ENCODE measurements at places on chromosomes 16 and 17.
A peak's percentile ranks its signal among the peaks of the same experiment; 100 is the strongest.

- no peak for DNase-seq
Measured at GRCh38 chr16:79632289-79632688, 31.8 kb upstream of the MAF start.

GRCh38 chr17:73315471-73315870, 3.7 kb upstream of the CDC42EP4 start:
- no peak for DNase-seq

GRCh38 chr17:73481676-73482075, 162.6 kb downstream of the SDK2 start:
- DNase-seq, result no peak

GRCh38 chr17:19238167-19238505, 970 bp downstream of the EPN2 start:
- DNase-seq, result peak; percentile 37

DNA sequence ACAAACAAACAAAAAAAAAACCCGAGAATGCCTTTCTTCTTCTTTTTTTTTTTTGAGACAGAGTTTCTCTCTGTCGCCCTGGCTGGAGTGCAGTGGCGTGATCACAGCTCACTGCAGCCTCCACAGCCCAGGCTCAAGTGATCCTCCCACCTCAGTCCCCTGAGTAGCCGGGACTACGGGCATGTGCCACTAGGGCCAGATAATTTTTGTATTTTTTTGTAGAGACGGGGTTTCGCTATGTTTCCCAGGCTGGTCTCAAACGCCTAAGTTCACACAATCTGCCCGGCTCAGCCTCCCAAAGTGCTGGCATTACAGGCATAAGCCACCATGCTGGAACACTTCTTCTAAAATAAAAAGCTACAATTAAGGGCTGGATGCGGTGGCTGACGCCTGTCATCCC, 17.0 kb upstream of the WDR45B start:
- DNase-seq, result no peak

- no peak for DNase-seq
Measured at GRCh38 chr17:8018436-8018835, 16.0 kb downstream of the GUCY2D start.

DNA sequence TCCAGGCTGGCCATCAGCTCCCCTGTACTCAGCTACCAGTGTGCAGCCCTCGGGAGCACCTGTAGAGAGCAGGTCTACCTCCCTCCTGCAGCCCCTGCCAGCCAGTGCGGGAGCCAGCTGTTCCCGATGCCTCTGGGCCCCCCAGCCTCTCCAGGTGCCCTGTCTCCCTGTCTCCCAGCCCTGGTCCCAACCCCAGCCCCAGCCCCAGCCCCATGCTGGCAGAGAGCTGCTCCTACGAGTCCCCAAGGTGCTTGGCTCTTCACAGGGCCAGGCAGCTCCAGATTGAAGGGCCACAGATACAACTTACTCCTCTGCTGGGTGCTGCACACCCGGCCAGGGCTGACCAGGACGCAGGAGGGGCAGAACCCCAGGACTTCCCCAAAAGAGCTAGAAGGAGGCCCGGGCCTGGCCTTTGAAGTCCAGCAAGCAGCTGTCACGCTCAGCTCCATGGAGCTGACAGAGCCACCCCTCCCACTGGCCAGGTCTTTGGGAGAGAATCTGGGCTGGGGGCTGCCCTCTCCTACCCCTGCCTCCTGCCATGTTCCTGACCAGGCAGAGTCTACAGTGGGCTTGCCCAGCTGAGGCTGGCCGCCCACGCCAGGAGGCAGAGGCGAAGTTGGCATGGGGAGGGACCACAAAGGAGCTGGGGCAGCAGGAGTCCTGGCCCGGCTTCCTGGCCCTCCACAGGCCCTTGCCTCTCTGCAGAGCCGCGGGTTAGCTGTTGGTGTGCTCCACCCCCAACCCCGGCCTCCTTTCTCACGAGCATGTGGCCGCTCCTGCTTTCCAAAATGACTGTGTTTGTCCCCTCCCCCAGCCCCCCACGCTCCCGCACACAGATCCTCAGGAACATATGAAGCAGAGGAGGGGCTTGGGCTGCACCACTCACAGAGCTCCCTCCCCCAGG, 9.5 kb upstream of the ADAM11 start:
- DNase-seq, result no peak

DNA sequence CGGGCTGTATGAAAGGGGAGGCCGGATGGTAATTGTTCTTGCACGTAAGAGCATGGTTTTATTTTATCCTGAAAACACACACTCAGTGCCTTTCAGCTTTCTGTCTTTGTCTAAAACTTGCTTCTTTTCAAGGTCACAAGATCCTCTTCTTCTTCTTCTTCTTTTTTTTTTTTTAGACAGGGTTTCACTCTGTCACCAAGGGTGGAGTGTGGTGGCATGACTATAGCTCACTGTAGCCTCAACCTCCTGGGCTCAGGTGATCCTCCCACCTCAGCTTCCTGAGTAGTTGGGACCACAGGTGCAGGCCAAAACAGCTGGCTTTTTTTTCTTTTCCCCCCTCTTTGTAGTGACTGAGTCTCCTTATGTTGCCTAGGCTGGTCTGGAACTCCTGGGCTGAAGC, 15.9 kb upstream of the ZNF629 start:
- no peak for DNase-seq

GRCh38 chr17:10336393-10336792, 36.4 kb downstream of the MYH13 start:
- no peak for DNase-seq
